ENCODE measurements at places on chromosomes 3 and 15.

GRCh38 chr3:165784337-165784736, 52.9 kb downstream of the BCHE start:
- no peak for DNase-seq

DNA sequence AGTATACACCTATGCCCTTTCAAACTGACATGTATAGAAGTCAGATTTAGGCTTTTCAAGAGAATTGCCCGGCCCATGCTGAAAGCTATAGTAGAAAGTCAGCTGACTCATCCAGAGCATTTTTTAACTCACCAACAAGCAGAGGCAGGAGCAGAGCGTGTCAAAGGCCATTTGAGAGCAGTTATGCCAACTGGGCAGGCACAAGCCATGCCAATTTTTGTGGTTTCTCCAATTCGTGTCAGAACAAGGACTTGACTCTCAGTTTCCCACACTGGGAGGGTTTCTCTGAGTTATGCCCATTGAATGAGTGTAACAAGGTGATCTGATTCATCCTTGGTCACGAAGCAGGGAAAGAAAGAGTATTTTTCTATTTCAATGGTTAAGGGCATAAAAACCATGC, 403.3 kb upstream of the THBS1 start:
- no peak for DNase-seq

DNA sequence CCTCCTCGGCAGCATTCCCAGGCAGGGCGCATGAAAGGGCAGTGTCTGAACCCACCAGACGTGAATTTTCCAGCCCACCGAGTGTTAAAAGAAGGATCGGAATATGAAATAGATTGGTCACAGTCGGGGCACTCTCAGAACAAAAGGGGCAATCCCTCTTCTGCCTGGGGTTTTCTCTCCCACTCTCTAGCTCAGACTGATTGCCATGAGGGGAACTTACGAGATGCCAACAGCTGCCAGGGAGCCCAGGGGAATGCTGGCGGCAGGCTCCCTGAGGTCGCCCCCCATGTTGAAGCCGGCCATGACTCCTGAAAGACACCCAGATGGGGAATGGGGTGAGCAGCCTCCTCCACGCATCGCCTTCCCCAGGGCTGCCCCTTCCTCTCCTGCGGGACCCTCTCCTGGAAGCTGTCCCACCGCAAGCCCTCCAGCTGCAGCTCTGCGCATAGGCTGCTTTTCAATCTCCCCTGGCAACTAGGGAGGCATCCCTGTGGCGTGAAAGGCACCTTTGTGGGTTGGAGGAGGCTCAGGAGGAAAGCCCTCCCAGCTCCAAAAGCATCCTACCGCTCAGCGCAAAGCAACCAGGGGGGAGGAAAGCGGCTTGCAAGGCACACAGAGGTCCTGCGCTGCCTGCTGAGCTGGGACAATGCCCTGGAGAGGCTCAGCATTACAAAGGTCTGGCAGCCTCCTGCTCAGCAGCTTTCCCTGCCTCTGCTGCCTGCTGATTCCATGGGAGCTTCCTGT, 64.8 kb upstream of the HEG1 start:
- DNase-seq = no peak

DNA sequence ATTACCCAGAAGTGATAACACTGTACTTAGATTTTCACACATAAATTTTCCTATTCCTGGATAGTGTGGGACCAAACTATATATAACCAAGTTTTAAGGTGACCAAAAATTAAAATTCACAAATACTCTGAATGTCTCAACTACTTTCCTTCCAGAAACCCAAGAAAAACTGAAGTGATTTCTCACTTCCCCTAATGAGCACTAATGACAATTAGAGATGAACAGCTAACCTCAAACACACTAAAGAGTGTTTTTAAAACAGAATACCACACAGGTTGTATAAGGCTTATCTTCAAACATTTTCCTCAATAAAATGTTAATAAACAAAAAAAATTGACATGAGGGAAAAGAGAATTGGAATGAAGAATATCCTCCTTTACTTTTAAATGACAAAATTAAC, 188.2 kb downstream of the ZBTB20 start:
- no peak for DNase-seq

DNA sequence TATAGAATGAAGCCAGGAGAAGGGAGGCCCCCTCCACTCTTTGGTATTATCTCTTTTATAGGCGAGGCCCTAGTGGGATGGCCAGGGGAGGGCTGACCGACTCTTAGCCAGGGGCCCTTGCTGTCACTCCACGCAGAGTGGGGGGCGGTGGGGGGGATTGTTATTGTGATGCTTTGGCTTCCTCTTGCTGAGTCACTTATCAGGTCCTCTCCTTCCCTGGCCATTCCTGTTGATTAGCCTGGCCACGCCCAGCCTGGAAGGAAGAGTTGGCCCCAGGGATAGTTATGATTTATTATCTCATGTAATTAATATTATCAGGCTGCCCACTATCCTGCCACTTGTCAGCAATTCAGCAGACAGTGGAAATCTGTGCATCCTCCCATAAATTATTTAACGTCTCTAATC, 25.5 kb upstream of the SKOR1 start:
- DNase-seq = no peak

- no peak for DNase-seq
Observed at GRCh38 chr3:163159306-163159705, 1662.7 kb downstream of the OTOL1 start.

DNA sequence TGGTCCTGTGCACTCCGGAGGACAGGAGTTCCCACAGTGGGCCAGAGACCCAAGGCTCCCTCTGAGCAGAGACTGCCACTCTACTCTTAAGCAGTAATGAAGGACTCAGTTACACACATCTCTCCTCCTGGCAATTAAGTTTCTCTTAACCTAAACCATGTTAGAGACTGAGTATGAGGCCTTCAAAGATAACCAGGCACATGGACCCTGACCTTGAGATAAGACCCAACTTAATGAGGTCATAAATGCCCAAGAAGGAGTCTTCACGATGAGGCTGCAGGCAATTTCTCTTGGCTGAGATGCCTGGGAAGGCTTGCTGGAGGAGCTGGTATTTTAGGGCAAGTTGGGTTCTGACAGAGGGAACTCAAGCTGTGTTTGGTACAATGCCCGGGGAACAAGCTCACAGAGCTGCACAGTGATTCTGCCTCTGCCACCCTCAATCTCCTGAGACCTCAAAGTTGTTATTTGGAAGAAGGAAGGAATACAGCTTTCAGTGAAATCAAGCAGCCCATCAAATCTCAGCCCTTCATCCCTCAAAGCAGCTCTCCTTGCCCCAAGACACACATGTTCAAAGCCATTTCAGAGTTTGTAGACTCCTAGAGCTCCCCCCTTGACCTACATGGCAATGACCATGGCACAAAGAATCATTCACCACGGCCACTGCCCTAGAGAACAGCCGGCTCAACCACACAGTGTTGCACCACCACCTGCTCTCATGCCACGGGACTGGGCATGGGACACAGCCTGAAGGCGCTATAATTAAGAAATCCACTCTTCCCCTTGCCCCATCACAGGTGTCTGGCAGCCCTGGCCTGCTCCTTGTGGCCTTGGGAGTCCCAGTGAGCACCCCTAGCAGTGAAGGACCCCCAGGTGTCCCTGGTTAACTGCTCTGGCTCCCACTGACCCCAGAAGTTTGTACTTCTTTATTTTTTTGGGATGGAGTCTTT, 7.1 kb downstream of the RMDN3 start:
- DNase-seq = no peak

- DNase-seq = peak; percentile 8
Observed at GRCh38 chr15:56524915-56525314, 60.0 kb upstream of the MNS1 start.

Measured in GM04504 (cell line).